ENCODE measurements at places on chromosomes 11 and 22.

GRCh38 chr11:8566613-8567210 is 27.3 kb downstream of the STK33 start:
- peak; percentile 52 for DNase-seq

- DNase-seq = no peak
Observed at GRCh38 chr11:12845163-12845562, 164.0 kb upstream of the RASSF10 start.

GRCh38 chr11:61728940-61729219 is 23.6 kb upstream of the MYRF start:
- no peak for DNase-seq

DNA sequence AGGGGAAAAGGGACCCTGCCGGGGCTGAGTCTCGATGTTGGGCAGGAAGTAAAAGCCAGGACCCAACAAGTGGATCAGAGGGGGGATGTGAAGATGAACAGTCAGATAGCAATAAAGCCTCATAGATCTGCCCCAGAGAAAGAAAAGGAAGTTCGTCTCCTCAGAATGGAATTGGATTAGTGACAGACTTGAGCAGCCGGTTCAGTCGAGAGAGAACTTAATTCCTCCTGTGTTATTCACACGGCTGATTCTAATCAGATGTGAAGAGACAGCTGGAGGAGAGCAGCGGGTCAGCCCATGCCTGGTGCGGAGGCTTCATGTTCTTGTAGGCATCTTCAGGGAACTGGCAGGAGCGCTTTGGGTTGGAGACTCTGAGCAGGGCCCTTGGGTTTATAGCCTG is 29.3 kb upstream of the CABP7 start:
- no peak for DNase-seq

DNA sequence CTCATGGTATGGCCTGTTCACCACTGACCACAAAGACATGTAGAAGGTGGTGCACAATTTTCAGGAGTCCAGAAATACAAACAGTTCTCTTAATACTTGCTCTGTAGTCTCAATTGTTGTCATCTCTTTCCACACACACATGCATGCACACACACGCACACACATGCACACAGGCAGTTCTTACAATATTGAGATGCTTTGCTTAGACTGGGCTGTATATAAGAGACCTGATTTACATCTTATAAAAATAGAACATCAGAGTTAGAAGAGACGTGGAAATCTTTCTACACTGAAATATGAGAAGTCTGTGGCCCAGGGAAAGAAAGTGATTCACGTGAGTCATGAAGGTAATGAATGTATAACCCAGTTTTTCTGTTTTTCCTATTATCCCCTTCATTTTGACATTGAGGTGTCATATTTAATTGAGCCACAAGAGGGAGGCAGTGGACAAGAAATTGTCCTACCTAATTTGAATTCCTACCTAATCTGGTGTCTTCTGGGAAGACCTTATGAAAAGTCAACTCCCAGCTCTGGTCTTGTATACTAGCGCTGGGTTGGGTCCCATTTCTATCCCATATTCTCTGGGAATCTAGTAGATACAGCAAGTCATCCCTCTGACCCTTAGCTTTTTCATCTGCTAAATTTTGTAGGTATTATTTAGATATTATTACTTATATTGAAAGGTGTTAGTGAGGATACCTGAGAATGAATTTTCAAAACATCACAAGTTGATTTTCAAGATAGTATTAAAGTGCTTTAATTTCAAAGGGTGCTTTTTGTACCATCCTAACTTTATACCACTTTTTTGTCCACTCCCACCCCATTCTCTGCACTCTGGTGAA is 14.9 kb upstream of the MS4A4A start:
- peak; percentile 38 for DNase-seq

- DNase-seq = peak; percentile 74
Observed at GRCh38 chr22:21642584-21643448, 714 bp downstream of the SDF2L1 start.

DNA sequence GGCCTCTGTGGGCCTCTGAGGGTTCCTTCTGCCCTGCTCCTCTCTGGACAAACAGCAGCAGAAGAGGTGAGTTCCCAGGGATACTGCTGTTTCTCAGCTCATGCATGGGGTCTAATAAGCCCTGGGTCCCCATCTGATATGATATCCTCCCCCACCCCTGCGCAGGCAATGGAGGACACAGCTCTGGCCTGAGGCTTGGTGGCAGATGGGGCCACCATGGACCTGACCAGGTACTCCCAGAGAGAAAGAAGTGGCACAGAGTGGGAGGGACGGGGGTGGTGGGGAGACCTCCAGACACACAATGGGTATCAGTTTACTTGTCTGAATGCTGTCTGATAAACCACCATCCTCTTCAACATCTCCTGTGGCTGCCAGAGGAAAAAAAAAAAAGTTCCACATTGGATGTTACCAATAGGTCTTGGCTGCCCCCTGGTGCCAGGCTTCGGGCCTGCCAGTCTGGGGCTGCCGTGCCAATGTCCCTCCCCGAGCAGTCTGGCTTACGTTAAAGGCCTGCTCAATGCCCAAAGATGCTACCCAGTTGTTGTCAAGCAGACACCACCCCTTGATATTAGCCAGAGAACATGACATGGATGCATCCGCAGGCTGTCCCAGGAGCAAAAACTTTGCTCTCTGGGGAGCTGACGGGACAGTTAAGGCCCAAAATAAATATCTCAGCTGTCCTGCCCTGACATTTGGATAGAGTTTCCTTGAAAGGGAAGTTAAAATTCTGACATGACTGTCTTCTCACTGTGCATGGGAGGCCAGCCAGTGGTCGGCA is 27.9 kb upstream of the ABCC8 start:
- peak; percentile 65 for DNase-seq

- no peak for DNase-seq
Observed at GRCh38 chr11:59183771-59184170, 11.8 kb downstream of the DTX4 start.

DNA sequence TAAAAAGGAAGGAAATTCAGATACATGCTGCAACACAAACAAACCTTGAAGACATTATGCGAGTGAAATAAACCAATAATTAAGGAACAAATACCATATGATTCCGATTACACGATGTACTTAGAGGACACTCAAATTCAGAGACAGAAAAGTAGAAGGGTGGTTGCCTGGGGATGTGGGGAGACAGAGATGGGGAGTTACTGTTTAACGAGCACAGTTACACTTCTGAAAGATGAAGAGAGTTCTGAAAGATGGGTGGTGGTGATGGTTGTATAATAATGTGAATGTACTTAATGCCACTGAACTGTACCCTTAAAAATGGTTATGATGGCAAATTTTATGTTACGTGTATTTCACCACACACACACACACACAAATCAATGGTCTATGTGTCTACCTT is 14.7 kb downstream of the ZBTB44 start:
- DNase-seq = no peak

- peak; percentile 50 for DNase-seq
Observed at GRCh38 chr11:99370549-99371216, 349.9 kb downstream of the CNTN5 start.

DNA sequence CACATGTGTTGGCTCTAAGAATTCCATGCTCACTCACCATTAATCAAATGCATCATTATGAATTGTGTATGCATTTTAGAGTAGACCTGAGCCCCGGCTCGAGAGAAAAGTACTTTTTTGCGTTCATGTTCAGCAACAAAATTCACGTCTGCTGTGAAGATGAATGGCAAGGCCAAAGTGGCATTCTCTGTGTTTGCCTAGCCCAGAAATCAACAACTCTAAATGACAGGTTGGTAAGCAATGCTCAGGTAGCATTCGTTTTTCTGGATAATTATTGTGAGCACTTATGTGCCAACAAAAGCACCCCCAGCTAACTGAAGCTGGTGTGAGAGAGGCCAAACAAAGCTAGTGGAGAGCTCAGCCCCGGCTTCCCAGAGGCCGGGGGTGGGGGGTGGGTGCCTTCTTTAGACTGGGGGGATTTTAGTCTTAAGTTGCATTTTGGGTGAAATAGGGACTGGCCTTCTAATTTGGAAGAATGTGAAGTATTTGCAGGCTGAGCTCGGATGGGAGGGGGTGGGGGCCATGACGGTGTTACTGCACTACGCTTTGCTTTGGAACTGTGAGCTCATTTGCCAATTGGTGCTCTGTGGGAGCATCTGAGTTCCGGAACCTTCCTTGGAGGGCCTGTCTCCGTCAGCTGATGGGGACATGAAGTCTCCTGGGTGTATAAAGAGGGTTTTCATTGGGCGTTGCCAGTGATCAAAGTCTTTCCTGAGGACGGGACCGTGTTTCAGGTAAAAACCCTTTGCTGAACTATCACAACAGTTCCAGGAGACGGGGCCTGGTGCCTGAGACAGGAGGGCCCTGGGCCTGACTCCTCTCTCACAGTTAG is 29.0 kb upstream of the ALX4 start:
- no peak for DNase-seq

DNA sequence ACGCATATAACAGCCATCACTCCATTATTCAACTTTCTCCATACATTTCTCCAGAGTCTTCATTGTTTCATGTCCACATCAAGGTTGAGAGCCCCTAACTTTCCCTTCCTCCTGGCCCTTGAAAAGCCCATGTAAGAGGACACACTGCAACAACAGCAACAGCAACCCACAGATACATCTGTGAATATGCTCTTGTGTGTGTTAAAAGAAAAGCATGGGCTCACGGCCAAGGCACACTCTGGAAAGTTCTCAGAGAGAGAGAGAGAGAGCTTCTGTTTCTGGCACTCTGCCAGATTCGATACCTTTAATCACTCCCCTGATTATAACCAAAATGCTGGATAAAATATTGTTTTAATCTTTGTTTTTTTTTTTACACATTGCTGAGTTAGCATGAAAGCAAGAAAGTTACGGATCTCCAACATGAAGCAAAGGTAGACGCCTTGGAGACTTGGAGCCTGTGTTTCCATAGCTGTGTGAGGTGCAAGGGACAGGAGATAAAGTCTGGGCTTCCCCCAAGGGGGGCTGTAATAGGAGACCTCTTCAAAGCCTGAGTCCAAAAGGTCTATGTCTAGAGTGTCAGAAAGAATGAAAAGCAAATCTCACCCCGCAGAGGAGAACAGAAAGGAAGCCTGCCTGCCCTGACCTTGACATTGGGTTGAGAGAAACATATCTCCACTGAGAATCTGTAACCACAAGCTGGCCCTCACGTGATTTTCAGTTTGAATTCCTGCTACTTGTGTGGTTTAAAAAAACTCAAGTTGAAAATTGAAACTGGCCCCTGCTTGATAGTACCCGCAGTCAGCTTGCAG is 33.7 kb upstream of the MPPED1 start:
- peak; percentile 95 for DNase-seq

DNA sequence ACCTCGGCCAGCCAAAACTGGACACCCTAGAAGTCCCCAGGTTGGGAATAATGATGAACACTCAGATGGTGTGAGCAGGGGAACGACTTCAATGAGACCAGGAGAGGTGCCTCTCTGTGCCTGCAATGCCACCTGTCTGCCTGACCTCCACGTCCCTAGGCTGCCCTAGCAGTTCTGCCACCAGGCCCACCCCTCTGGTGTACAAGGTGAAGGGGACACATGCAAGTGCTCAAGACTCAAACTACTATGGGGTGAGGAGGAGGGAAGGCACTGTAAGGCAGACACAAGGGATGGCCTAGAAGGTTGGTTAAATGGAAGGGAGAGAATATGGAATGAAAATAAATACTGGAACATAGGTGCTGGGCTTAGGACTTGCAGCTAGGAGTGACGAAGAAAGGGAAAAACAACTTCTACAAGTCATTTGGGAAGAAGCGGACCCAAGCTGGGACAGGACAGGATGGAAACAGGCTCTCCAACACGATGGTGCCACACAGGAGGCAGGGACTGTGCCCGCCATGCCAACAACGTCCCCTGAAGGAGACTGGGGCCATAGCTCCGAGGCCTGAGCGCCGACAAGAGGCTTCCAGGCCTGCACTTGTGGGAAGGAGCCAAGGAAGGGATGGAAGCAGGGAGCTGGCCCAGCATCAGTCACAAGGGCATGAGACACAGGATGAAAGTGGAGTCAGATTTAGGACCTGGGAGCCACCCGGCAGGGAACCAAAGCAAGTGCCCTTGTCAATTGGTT is 18.5 kb downstream of the SERPIND1 start:
- DNase-seq = no peak

DNA sequence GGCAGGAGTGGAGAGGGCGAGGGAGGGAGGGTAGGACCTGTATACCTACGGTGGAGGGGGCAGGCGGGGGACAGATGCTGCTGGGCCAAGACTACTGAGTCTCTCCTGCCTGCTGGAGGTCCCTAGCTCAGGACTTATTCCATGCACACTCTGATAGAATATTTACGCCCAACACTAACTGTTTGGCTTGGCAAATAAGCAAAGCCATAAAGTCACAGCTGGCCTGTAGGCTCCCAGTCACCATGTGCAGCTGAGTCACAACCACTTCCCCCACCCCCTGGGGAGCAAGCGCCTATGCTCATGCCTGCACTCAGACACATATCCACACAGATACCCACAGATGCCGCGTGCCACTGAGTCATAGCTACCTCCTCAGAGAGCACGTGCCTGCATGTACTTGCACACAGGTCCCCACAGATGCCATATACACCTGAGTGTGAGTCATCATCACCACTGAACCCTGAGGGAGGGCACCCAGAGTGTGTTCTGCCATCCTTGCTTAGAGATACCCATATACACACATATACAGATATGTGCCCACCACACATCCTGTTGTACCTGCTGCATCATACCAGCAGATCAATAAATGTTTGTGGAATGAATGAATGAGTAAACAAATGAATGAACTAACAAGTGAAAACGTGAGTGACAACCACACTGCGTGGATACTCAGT is 95.8 kb downstream of the SWAP70 start:
- no peak for DNase-seq

- no peak for DNase-seq
Observed at GRCh38 chr22:26170795-26171580, 1.7 kb downstream of the SEZ6L start.

GRCh38 chr11:23336961-23337360 is 476.7 kb upstream of the CCDC179 start:
- no peak for DNase-seq

- DNase-seq = peak; percentile 87
Observed at GRCh38 chr11:3949125-3949524, 93.7 kb downstream of the STIM1 start.

GRCh38 chr11:70627219-70627618 is 228.9 kb downstream of the CTTN start:
- DNase-seq = no peak

DNA sequence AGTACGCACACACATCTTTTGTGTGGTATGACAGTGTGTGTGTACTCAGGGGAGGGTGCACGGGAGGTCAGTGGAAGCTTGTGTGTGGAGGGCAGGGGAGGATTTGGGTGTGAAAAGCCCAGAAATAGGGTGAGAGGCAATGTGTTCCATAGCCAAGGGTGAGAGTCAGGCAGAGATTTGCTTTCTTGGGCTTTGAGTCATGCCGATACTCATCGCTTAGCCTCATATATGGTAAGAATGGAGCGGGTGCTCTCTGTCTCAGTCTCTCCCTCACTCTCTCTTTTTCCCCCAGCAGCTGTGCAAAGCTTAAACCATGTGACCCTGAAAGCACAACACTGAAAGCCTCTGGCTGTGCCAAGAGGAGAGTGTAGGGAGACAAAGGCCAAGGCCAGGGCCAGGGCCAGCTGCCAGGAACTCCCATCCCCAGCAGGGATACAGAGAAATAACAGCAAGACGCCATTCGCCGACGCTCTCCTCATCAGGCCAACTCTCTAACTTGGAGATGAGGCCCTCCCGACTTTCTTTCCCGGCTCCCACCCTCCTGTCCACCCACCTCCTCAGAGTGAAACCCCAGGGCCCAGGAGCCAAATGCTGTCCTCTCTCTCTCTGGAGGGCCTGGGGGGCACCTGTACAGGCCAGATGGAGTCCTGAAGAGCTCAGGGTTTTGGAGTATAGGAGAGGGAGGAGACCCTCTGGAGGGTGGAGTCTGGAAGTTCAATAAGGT is 20.3 kb upstream of the MICAL3 start:
- no peak for DNase-seq
